ENCODE measurements at places on chromosomes 16 and 17. TPM values are rescaled to one million over a fixed set of nuclear protein-coding genes. Genes with fewer than 3 reads are reported as not detected.

ADGRG3 gene
- not detected for total RNA-seq

KLHL10 gene
- 0.12 TPM for total RNA-seq

RPTOR gene
- total RNA-seq = 64.7 TPM

GNG13 gene
- total RNA-seq = not detected

METTL2A gene
- 16.2 TPM for total RNA-seq

FAM83G gene
- 14.6 TPM for total RNA-seq
